ENCODE measurements at places on chromosomes 7 and 10.
A peak's percentile ranks its signal among the peaks of the same experiment; 100 is the strongest.

- DNase-seq = no peak
These were observed 772.7 kb downstream of the PHTF2 start for GRCh38 chr7:78571292-78571691.

DNA sequence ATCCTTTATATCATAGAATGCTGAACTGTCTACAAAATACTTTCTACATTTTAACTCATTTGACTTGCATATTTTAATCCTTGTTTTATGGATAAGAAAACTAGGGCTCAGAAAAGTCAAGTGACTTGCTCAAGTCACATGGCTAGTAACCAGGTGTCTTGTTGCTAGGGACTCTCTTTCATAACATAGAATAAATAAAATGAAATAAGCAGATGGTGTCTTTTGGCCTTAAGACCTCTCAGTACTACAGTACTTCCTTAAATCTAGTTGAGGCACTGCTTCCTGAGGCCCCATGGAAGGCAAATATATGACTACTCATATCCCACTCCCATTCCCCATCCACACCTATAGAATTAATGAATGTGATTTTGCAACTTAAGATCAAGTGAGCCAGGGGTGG, 87.9 kb downstream of the CDK6 start:
- no peak for DNase-seq

DNA sequence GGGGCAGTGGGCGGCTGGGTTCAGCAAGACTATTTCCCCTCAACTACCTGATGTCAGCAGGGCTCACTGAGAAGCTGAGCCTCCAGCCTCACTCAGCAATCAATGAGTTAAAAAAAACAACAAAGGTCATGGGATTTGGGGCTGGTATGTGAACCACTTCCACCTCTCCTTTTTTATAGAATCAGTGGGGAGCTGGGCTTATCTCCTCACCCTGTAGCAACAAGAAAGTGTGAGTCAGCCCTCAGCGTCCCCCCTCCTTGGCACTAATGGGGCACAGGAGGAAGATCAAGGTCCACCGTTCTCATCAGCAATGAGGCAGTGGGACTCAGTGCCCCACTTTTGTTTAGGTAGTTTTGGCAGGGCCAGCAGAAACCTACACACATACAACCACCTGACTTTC, 823.5 kb upstream of the POM121L12 start:
- no peak for DNase-seq

DNA sequence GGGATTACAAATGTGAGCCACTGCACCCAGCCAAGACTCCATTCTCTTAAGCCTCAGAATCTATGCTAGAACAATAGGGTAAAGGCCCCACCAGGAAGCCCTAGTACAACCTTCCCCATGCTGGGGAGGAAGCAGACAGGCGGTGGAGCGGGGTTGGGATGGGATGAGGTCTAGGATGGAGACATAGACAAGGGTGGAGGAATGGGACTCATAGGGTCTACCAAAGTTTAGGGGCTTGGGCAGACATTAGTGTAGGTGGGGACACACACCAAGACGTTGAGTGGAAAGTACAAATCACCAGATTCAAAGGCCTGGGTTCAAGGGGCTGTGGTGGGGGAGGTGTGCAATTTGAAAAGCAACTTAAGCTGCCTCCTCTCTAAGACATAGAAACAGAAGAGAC, 19.3 kb downstream of the PRSS2 start:
- no peak for DNase-seq

DNA sequence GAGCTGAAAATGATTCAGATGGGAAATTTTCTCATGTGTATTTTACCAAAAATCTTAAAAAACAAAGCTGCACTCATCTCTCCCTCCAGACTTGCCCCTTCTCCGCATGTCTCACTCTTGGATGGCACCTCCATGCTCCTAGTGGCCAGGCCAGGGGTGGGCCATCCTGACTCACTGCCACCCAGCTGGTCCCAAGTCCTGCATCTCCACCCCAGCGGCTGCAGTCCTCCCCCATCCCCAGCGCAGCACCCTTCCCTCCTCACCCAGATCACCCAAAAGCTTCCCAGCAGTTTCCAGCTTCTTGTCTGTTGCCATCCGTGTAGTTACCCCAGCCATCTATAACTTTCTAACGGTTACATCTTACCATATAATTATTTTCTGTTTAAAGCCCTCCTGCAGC, 53.0 kb upstream of the INSIG1 start:
- no peak for DNase-seq

- DNase-seq = no peak
These were observed 31.5 kb downstream of the KBTBD2 start for GRCh38 chr7:32860090-32860489.

DNA sequence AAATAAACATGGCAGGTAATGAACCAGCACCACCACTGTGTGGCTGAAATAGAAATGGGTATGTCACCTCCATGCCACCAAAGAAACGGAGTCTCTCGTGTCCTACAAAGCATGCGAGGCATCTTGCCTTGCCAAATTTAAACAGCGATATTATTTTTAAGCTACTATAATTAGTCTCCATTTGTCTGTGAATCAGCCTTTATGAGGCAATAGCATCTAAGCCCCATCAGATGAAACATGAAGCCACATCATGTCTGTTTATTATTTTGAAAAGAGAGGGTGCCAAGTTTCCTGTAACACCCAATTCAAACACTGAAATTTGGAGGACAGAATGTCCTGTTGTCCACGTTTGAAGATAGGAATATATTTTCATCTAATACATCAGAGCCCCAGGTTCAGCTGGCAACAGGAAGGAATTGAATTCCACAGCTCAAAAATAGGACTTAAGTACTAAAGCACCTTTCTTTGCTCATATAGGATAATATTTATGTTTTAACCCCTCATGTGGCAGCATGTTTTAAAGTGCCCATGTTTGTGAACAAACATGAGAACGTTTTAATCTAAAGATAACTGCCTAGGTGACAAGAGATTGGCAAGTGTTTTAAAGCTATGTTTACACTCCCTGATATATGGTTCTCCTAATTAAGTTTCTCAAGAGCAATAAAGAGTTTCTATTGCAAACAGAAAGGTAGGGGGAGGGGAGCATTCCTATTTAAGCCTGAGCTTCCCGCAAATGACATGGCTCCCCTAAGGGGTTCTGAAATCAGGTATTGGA, 86.8 kb downstream of the SORBS1 start:
- DNase-seq = peak; percentile 51

DNA sequence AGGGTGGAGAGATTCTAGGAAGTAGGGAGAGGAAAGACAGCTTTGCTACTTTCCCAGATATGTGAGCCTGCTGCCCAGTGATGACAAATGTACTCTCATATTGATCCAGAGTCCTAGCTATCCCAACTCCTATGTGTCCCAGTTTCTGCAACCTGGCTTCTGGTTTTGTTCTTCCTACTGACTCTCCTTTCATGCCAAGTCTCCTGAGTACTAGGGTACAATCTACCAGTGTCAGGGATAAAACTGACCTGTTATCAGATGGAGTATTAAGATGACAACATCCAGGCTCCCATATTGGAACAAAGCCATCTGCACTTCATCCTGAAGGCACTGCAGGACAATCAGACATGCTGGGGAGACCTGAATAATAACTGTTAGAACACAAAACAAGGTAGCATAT, 233.7 kb upstream of the PHYHIPL start:
- no peak for DNase-seq

DNA sequence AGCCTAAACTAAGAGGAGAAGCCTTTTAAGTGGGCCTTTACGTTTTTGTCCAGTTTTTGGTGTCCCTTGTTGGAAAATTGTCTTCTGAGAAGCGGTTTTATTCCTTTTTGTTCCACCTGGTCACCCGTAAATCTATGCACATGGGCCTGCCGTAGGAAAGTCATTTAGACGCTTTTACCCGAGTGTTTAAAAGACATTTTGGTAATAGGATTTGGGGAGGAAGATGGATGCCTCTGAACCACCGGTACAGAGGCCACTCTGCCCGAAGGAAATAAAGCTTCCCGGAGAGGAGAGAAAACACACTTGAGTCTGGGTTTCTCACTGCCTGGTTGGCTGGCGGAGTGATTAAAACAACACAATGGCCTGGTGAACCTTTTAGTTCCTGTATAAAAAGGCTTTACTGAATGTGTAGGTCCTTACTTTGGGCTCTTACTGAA, 760 bp downstream of the THNSL1 start:
- DNase-seq = no peak

DNA sequence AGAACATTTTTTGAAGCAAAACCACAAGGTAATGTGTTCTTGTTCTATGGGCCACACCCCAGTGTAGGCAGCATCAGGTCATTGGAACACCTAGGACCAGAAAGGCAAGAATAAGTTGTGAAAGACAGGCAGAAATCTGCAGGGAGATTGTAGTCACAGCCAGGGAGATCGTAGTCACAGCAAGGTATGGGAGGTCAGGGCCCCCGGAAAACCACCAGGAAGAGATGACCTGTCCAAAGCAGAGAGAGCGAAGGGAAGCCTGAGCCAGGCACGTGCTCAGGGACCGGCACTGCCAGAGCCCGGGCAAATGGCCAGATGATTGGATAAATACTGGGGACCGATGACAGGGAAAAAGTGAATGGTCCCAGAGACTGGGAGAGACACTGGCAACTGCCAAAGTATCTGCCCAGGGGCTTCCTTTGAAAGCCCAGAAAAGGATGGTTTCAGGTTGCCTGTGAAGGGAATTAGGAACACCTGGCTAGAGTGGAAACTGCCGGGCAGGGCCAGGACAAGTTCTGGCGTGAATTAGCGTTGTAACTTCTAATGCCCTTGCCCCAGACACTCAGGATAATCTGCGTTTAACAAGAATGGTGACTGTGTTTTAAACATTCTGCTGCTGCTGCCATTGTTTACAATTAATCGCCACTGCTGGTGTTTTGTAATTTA, 3.9 kb upstream of the NOBOX start:
- DNase-seq = no peak

GRCh38 chr10:71161425-71161824, 50.9 kb upstream of the UNC5B start:
- DNase-seq = no peak

GRCh38 chr10:94194256-94194655, 168.5 kb downstream of the NOC3L start:
- DNase-seq = no peak

GRCh38 chr7:134651991-134652390, 5.3 kb downstream of the BPGM start:
- DNase-seq = no peak
